Effector memory CD4-positive, alpha-beta T cell (primary cell): ENCODE measurements at places on chromosomes 7 and 10.

GRCh38 chr7:147796581-147796980 lies 794.0 kb upstream of the C7orf33 start:
- no peak for DNase-seq

DNA sequence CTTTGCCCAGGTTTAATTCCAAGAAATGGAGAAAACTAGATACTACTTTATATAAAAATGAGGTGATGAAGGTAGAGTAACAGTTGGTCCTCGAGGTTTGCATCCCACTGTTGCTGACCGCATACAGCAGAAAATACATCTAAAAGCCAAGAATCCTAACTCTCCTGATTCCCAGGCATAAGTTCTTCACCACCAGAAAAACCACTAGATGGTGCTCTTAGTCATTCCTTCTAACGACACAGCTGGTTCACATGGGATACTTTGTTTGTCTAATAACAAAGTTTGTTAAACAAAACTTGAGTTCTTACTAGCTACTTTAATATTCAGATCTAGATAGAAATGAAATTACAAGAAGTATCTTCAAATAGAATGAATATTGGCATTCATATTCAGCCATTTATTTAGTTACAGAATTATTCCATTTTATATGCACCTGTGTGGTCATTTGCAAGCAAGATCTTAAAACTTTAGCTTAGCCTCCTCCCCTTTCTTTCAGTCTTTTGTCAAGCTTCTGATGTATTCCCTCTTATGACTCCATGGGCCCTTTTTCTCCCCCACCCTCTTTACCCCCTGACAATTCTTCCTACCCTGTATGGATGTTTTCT lies 54.1 kb upstream of the CYP26C1 start:
- DNase-seq, result no peak

DNA sequence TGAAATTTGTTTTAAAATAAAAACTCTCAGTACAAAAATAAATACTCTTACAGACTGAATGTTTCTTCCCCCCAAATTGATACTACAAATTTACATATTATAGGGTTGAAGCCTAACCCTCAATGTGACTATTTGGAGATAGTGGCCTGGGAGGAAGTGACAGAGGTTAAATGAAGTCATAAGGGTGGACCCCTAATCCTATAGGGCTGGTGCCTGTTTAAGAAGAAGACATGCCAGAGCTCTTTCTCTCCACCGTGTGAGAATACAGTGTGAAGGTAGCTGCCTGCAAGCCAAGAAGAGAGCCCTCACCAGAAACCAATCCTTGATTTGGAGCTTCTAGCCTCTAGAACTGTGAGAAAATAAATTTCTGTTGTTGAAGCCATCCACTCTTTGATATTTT lies 67.6 kb downstream of the MCU start:
- no peak for DNase-seq

- no peak for DNase-seq
Measured at GRCh38 chr7:55567571-55567970, 4.7 kb downstream of the VOPP1 start.

DNA sequence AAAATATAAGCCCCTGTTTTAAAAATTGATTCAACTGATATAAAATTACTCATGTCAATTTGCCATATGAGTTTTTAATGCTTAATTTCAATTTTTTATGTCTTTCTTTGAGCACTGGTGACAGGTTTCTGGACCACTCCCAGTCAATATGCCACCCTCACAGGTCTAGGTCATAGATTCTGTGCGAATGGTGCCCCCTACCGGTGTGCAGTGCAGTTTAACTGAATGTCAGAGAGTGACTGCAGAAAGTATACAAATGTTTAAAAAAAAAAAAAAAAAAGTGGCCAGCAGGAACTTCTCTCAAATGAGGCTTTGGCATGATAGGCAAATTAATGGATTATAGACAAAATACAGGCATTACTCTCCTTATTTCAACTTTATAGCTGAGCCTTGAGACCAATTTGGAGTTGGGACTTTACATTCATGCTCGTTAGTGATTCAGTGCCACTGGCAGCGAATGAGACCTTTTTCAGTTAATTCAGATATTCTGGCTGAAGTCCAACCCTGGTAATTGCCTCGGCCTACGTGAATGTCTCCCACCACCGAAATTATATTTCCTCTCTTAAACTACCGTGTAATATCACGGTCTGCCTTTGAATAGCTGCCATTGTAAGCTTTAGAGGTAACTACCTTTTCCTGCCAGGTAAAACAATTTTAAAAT lies 427.6 kb downstream of the PHTF2 start:
- DNase-seq, result no peak

- DNase-seq, result no peak
Measured at GRCh38 chr7:134276951-134277350, 39.8 kb downstream of the SLC35B4 start.

DNA sequence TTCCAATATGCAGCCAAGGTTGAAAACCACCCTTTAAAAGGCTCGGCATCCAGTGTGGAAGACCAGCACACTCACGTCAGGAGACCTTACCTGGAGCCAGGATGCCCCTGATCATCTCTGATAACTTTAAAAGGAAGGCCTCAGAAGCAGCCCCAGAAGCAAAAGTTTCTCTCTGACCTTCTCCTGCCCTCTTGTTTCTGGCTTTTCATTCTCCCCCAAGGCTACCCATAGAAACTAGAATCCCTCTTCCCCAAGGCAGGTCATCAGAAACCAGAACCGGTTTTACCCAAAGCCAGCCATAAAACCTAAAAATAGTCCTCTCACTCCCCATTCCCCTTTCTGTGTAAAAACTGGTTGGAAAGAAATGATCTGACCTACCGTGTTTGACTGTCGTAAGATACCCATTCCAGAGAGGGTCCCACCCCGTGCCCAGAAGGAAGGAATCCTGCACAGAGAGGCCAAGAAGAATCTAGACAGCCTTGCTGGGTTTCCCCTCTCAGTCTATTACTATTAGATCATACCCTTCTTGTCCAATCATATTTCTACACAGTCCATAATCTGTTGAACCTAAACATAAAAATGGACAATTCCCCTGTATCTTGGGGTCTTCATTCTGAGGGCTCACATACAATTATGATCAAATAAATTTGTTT lies 17.5 kb upstream of the TSPAN14 start:
- no peak for DNase-seq

GRCh38 chr10:80464557-80465450 lies 10.7 kb downstream of the TSPAN14 start:
- no peak for DNase-seq

DNA sequence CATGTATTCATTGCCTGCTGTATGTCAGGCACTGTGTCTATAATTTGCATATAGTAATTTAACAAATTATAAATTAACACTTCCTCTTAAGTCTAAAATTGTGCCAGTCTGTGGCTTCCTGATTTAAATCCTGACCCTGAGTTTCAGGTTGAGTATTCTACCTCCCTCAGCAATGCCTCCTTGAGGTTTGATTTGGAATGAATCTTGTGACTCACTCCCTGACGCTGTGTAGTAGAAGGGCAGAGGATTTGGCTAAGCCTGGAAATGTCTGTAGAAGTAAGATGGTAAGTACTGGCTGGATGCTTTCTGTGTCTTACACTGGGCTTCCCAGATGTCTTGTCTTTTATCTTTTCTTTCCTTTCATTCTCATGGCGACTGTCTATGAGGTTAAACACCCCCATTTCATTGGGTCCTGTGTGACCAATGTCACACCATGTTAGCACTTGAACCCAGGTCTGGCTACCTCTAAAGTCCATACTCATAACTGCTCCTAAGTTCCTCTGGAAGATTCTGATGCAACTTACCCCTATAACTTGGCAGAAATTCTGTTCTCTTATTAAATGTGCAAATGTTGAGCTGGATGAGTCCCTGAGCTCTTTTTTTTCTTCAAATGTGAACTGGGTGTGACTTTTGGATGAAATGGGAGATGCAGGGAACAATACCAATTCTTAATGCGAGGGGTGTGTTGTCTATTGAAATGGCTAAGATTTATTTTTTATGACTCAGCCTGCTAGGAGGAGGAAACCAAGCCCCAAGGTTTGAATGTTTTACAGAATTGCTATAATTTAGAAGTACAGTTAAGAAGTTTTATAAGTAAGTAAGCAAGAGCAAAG lies 48.5 kb downstream of the PLCE1 start:
- no peak for DNase-seq

GRCh38 chr7:75584354-75584753 lies 92.2 kb downstream of the SPDYE5 start:
- DNase-seq, result no peak

- no peak for DNase-seq
Measured at GRCh38 chr10:71268758-71269157, 50.3 kb upstream of the SLC29A3 start.

- DNase-seq, result no peak
Measured at GRCh38 chr10:3995302-3996210, 210.5 kb upstream of the KLF6 start.

- DNase-seq, result no peak
Measured at GRCh38 chr10:71323407-71323806, 4.3 kb downstream of the SLC29A3 start.

DNA sequence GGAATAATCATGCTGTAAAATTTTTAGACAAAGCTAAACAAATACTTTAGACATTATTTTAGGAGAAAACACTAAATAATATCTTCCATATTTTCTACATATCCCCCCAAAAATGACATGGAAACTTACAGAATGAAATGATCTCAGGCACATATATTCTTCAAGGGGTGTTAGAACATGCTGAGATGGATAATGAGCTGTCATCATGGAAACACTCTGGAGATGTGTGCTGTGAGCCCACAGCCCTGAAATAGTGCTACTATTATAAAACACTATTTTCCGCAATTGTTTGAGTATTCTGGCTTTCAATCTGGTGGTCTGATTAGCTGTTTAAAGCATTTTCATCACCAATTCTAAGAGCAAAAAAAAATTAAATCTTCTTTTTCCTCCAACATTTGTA lies 385.7 kb downstream of the PHTF2 start:
- DNase-seq, result no peak

GRCh38 chr7:26370011-26370410 lies 78.3 kb downstream of the SNX10 start:
- DNase-seq, result no peak

- no peak for DNase-seq
Measured at GRCh38 chr7:137853053-137853452, 6.3 kb upstream of the DGKI start.

DNA sequence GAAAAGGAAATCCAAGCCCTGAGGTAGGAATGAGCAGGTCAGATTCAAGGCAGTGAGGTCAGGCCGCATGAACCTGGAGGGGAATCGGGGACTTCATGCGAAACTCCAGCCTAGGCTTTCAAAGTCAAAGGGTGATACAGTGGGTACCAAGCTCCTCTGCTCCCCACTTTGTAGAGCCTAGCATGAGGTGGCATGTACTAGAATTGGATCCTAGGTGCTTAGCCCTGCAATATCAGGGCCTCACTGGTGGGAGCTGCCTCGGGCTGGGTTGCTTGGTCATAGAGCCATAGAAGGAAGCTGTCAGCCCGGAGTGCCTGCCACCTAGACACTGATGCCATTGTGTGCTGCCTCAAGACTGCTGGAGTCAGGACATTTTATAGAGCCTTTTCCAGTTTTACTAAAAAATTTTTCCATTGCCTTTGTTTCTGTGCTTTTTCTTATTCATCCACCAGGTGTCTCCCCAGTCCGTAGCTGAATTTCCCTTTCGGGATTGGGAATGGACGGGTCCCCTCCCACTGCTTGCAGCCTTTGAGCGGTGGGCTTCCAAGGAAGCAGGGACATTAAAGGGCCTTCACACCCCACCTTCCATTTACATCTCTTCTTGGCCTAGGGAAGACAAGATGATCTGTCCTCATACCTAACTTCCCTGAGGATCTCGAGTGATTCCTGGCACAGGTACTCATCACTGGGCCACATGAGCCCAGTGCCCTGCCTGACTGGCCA lies 5.5 kb upstream of the LZTS2 start:
- no peak for DNase-seq

DNA sequence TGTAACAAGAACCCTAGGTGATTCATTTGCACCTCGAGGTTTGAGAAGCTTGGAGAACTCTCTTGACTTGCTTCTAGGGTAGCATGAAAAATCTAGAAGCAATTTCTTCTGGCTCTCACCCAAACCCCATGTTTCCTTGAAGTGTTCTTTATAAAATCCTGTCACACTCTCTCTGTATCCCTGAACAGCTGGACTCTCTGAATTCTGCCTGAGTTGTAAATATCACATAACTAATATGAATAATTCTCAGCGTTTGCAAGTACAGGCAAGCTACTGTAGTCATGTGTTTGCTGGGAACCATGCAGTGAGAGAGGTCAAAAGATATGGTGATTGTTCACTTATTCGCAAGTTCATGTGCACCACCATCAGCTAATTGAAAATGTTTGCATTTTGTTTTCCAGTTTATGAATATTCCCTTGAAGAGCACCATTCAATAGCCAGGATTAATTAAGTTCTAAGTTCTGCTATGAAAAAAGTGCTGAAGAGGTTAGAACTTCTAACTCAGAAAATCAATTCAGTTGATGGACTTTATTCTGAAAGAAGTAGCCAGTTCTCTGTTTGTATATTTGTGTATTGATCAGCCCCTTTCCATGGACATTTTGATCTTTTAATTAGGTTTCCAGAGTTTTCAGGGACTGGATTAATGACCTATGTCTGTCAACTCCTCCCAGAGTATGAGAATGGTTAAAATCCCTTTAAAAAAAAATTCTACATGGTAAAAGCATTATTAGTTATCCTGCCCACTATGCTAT lies 243.0 kb downstream of the PLXDC2 start:
- DNase-seq, result no peak

GRCh38 chr7:30450983-30451497 lies 27.5 kb downstream of the NOD1 start:
- no peak for DNase-seq

- DNase-seq, result no peak
Measured at GRCh38 chr10:57972783-57973182, 294.9 kb downstream of the IPMK start.

DNA sequence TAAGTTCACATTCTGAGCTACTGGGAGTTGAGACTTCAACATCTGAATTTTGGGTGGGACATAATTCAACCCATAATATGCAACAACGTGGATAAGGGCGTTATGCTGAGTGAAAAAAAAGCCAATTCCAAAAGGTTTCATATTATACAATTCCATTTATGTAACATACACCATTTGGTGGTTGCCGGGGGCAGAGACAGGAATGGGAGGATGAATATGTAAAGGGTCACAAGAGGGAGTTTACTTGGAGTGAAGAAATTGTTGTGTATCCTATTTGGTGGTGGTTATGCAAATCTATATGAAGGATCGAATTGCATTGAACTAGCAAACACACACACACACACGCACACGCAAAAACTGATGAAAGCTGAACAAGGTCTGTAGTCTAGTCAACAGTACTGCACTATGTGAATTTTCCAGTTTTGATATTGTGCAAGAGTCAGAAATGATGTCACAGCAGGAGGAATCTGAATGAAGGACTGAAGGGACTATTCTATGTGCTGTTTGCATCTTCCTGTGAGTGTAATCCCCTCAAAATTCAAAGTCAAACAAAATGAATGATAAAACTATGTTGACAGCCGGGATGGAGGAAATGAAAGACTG lies 249.2 kb upstream of the HABP2 start:
- DNase-seq, result no peak

DNA sequence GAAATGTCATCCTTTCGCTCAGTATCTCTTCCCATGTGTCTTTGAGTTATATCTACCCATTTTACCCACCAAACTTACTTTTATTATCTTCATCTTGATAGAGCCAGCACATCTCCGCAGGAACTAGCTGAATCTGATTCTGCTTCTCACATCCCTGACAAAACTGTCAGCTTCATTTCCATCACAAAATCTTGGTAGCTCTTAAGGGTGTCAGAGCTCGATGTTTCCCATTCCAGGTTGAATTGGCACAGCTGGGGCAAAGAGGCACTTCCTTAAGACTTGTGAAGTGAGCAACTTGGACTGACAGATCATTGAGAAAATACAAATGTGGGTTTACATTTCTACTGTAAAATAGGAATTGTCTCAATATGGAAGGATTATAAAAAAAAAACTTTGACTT lies 434.5 kb downstream of the SUGCT start:
- DNase-seq, result no peak
